ENCODE measurements at places on chromosomes 1 and 21.

- DNase-seq: no peak
Observed at GRCh38 chr1:183164340-183164739, 21.7 kb upstream of the LAMC2 start.

GRCh38 chr1:169784102-169784501, 10.6 kb downstream of the METTL18 start:
- DNase-seq: no peak

- no peak for DNase-seq
Observed at GRCh38 chr1:203324105-203325025, 19.0 kb downstream of the BTG2 start.

DNA sequence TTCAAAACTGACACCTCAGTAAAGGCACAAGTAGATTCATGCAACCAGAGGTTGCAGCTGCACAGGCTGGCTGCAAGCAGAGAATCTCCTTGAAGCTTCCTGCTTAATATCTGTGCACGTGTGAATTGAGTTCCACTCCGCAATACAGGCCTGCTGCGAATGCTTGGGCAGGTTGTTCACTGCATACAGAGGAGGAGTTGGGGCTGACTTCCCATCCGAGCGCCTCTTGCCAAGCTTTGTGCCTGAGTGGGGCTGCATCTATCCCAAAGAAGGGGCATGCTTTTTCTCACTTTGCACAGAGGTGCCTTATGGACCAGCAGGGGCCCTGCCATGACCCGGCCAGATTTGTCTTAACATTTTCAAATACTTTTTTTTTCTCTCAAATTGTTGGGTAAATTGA, 17.9 kb upstream of the PADI1 start:
- no peak for DNase-seq

- DNase-seq: no peak
Observed at GRCh38 chr21:45443595-45444181, 38.7 kb downstream of the COL18A1 start.

- no peak for DNase-seq
Observed at GRCh38 chr1:222867316-222867715, 52.5 kb downstream of the DISP1 start.

DNA sequence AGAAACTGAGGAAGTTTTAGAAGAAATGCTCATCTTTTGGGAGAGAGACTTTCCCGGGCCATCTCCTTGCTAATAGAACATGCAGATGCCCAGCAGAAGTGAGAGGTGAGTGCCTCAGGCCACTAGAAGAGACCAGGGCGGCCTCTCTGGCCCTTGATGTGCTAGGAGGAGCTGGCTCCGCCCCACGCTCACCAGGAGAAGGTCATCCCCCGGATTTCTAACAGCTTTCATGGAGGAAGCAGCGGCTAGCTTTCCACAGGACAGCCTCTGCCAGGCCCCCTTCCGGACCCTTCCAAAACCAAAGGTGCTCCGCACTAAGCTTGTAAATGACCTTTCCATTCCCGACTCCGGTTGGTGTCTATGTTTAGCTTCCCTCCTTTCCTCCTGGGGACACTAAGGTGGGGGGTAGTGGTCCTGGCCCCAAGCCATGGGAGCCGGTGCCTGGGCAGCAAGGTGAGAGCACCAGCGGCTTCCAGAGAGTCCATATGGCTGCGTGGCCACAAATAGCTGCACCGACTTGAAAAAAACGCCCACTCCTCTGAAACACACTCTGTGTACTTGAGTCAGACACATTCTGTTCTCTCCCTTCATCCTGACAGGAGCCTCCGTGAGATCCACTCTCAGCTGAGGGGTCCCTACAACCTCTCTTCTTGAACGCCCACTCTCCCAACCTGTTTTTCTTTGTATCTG, 249.9 kb downstream of the TNR start:
- DNase-seq: no peak

Data from stimulated activated CD8-positive, alpha-beta memory T cell treated with anti-CD3 and anti-CD28 coated beads, Interleukin-15, amount 100 ng/mL, for 48 hours (primary cell).